Lower lobe of right lung (tissue), 2 donors: ENCODE measurements at places on chromosomes 2 and 18. TPM values are rescaled to one million over a fixed set of nuclear protein-coding genes. Genes with fewer than 3 reads are reported as not detected.

- H3K4me3 ChIP-seq: no peak overlapping the region
- no peak for DNase-seq
- H3K4me1 ChIP-seq: no peaks in the 10 kb centered on the region
- H3K27ac ChIP-seq: no peak overlapping the region
These were observed 219.8 kb downstream of the ATAD2B start for GRCh38 chr2:23707096-23707495.

GRCh38 chr18:2948038-2948437, 64.9 kb downstream of the LPIN2 start:
- no peak overlapping the region for H3K27ac ChIP-seq
- no peaks in the 10 kb centered on the region for H3K27me3 ChIP-seq
- no peak for DNase-seq
- peaks cover 69% of the 10 kb centered on the region for H3K36me3 ChIP-seq
- H3K4me3 ChIP-seq: no peak overlapping the region
- no peaks in the 10 kb centered on the region for H3K4me1 ChIP-seq

- no peak for DNase-seq
- H3K27me3 ChIP-seq: no peaks in the 10 kb centered on the region
- no peak overlapping the region for H3K4me3 ChIP-seq
- H3K4me1 ChIP-seq: no peaks in the 10 kb centered on the region
- H3K36me3 ChIP-seq: no peaks in the 10 kb centered on the region
These were observed 216.9 kb upstream of the FSHR start for GRCh38 chr2:49371128-49371701.

DNA sequence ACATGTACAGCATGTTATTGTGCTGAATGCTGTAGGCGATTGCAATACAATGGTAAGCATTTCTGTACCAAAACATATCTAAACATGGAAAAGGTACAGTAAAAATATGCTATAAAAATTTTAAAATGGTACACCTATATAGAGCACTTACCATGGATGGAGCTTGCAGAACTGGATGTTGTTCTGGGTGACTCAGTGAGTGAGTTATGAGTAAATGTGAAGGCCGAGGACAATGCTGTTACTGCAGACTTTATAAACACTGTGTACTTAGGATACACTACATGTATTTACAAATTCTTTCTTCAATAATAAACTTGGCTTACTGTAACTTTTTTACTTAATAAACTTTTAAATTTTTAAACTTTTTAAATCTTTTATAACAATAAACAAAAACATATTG, 473.4 kb upstream of the UBE2E3 start:
- H3K4me3 ChIP-seq: no peak overlapping the region
- H3K27me3 ChIP-seq: no peaks in the 10 kb centered on the region
- H3K36me3 ChIP-seq: no peaks in the 10 kb centered on the region
- no peak overlapping the region for H3K27ac ChIP-seq
- DNase-seq: no peak

DNA sequence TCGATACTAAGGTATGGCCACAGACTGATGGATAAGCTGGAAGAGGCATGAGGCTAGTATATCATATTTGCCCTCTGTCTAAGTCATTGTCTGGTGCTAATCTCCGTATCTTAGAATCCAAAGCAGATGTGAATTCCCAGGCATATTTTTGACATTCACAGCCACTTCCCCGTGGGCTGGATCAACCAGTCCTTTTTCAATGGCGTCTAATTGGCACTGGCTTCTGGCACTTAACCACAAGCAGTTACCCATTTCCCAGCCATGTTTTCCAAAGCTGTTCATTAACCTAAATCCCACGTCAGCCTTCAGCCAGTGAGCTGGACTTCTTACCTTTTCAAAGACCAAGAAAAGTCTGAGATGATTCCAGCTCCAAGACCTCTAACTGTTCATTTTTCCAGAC, 20.7 kb upstream of the ZNF407 start:
- H3K27ac ChIP-seq: no peak overlapping the region
- no peak for DNase-seq
- no peaks in the 10 kb centered on the region for H3K27me3 ChIP-seq
- no peaks in the 10 kb centered on the region for H3K4me1 ChIP-seq

DNA sequence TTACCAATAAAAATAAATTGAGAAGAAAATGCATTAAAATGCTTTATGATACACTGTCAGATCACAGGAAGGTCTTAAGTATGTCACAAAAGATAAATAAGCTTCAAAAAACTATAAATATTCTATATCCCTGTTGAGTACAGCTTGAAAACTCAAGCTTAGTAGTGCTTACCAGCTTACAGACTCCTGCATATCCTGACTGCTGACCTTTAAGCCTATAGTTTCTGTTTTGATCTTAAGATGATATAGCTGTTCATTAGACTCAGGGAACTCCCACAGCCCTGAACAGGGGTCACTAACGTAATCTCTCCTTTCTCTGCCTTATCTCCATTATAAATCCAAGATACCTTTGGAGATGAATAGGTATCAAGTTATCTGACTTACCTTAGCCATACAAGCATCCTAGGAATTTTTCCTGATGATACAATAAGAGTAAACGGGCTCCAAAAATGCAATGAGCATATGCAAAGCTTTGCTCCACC, 93.7 kb upstream of the RBBP8 start:
- H3K27ac ChIP-seq: no peak overlapping the region
- H3K36me3 ChIP-seq: no peaks in the 10 kb centered on the region
- H3K27me3 ChIP-seq: no peaks in the 10 kb centered on the region
- DNase-seq: no peak
- no peak overlapping the region for H3K4me3 ChIP-seq

GRCh38 chr2:235050980-235051351, 99.1 kb downstream of the SH3BP4 start:
- peaks cover 34% of the 10 kb centered on the region for H3K36me3 ChIP-seq
- H3K4me3 ChIP-seq: no peak overlapping the region
- H3K27ac ChIP-seq: peak overlapping the region; percentile 25
- DNase-seq: peak; percentile 88
- H3K27me3 ChIP-seq: no peaks in the 10 kb centered on the region

DNA sequence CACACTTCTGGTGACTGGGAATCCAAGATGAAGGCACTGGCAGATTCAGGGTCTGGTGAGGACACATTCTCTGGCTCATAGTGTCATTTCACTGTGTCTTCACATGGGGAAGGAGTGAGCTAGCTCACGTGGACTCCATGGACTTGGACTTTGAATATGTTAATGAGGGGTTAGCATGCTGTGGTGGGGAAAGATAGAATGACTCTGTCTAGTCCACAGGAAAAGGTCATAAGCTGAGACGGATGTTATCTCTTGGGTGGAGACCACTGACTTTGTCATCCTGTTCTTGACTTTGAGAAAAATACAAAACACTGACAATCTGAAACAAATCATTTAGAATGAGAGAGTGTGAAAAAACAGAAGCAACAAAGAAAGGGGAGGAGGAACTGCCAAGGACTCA, 145.9 kb downstream of the PIK3C3 start:
- H3K4me1 ChIP-seq: no peaks in the 10 kb centered on the region
- no peak overlapping the region for H3K27ac ChIP-seq
- H3K4me3 ChIP-seq: no peak overlapping the region
- no peaks in the 10 kb centered on the region for H3K27me3 ChIP-seq

GRCh38 chr2:215137741-215138340, 585 bp downstream of the ABCA12 start:
- no peaks in the 10 kb centered on the region for H3K36me3 ChIP-seq
- H3K27me3 ChIP-seq: no peaks in the 10 kb centered on the region
- no peaks in the 10 kb centered on the region for H3K4me1 ChIP-seq
- no peak overlapping the region for H3K27ac ChIP-seq
- no peak for DNase-seq

DNA sequence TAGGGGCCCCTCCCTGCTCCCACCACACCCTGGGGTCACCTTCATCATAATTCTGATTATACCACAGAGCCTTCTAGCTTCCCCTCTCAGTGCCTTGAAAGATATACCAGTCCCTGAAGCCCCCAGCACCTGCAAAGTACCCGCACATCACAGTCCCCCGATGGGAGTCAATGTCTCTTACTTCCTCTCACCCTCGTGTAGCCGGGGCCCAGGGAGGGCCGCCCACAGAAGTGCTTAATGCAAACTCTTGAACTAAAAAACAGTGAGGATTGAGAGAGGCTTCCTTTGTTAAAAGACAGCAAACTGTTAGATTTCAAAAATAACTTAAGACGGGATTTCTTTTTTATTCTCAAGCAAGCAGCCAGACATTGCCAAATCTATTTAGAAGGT, 76.5 kb downstream of the SFXN5 start:
- no peaks in the 10 kb centered on the region for H3K27me3 ChIP-seq
- H3K36me3 ChIP-seq: no peaks in the 10 kb centered on the region
- H3K4me3 ChIP-seq: no peak overlapping the region
- DNase-seq: no peak
- no peaks in the 10 kb centered on the region for H3K4me1 ChIP-seq

- no peak for DNase-seq
- H3K36me3 ChIP-seq: peaks cover 65% of the 10 kb centered on the region
- H3K4me3 ChIP-seq: no peak overlapping the region
These were observed 32.2 kb downstream of the FN1 start for GRCh38 chr2:215403441-215404347.

GRCh38 chr2:217857624-217858506, 144.9 kb downstream of the TNS1 start:
- H3K36me3 ChIP-seq: peaks cover 88% of the 10 kb centered on the region
- peaks cover 75% of the 10 kb centered on the region for H3K4me1 ChIP-seq
- no peak for DNase-seq
- peak overlapping the region; percentile 60 for H3K27ac ChIP-seq
- H3K27me3 ChIP-seq: no peaks in the 10 kb centered on the region

- H3K27me3 ChIP-seq: no peaks in the 10 kb centered on the region
- H3K36me3 ChIP-seq: no peaks in the 10 kb centered on the region
- no peak overlapping the region for H3K4me3 ChIP-seq
- no peak overlapping the region for H3K27ac ChIP-seq
- H3K4me1 ChIP-seq: peaks cover 14% of the 10 kb centered on the region
- DNase-seq: no peak
These were observed 42.5 kb downstream of the FER1L5 start for GRCh38 chr2:96684883-96685576.

GRCh38 chr2:182291296-182291695, 135.5 kb downstream of the PDE1A start:
- H3K36me3 ChIP-seq: no peaks in the 10 kb centered on the region
- H3K4me3 ChIP-seq: no peak overlapping the region
- no peaks in the 10 kb centered on the region for H3K27me3 ChIP-seq
- no peak overlapping the region for H3K27ac ChIP-seq
- H3K4me1 ChIP-seq: no peaks in the 10 kb centered on the region

DNA sequence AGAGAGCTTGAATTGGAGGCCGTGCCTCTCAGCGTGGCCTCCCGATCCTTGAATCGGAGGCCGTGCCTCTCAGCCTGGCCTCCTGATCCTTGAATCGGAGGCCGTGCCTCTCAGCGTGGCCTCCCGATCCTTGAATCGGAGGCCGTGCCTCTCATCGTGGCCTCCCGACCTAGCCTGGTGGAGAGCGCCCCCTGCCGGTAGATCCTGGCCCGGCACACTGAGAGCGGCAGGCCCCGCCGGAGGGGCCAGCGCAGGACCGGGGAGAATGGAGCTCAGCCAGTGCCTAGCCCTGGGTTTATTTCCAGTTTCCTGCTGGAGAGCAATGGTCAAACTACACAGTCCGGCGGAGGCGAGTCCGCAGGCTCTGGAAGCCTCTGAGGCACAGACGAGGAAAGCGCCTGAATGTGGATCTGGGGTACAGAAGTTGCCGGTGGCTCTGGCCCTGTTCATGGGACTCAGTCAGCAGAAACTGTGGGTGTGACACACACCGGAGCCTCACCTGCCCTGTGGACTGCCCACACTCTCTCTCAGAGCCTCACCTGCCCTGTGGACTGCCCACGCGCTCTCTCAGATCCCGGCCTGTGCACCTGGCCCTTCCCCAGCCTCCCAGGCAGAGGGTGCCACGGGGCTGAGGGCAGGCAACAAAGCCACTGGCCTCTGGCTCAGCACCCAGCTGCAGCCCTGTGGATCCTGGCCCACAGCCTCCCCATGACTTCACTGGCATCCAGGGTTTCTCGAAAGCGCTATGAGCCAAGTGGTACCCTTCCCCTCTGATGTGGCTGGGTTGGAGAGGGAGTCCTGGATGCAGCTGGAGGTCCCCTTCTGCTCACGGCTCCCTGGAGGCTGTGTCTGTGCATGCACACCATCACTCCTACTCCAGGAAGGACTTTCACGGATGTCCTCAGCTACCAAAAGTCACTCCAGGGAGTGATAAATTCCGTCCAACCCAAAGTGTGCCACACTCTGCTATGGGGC, 1.5 kb downstream of the IL36B start:
- H3K27ac ChIP-seq: no peak overlapping the region
- no peaks in the 10 kb centered on the region for H3K27me3 ChIP-seq
- H3K36me3 ChIP-seq: no peaks in the 10 kb centered on the region
- H3K4me3 ChIP-seq: no peak overlapping the region
- H3K4me1 ChIP-seq: no peaks in the 10 kb centered on the region

DNA sequence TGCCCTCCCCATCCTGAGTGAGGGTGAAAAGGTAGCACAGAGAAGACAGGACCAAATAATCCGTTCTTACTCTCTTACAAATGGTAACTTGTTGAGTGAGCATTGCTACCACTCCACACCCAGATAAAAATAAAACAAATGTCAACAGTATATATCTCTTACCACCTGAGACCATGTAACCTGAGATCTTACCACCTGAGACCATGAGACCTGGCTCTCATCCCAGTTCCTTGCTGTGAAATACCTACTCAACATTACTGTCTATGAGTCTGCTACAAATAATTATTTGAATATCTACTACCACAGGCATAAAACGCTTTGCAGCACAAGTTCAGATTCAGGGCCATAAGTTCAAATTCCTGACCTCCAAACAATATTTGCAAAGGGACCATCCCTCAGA, 234.7 kb downstream of the C1D start:
- peaks cover 5% of the 10 kb centered on the region for H3K4me1 ChIP-seq
- H3K4me3 ChIP-seq: no peak overlapping the region
- H3K27me3 ChIP-seq: no peaks in the 10 kb centered on the region
- H3K27ac ChIP-seq: no peak overlapping the region
- DNase-seq: no peak

DNA sequence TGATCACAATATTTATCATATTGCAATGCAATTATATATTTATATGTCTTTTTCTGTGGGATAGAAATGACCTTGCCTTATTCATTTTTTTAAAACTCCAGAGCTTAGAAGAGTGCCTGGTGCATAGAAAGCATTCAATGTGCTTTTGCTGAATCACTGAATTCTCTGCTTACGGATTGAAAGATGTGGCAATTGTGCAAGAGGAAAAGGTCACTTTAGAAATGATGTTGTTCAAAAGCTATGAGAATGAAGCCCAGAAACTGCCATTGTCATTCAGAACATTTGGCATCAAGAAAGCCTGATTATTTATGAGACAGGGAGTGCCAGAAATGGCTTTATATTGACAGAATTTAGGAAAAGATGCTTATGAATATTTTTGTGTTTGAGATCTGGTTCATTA, 678.6 kb upstream of the CDH2 start:
- DNase-seq: no peak
- H3K27me3 ChIP-seq: no peaks in the 10 kb centered on the region
- H3K27ac ChIP-seq: no peak overlapping the region
- no peaks in the 10 kb centered on the region for H3K36me3 ChIP-seq

GRCh38 chr2:68861330-68861729, 9.9 kb downstream of the BMP10 start:
- DNase-seq: no peak
- H3K36me3 ChIP-seq: no peaks in the 10 kb centered on the region
- H3K4me1 ChIP-seq: no peaks in the 10 kb centered on the region
- H3K27me3 ChIP-seq: no peaks in the 10 kb centered on the region
- H3K4me3 ChIP-seq: no peak overlapping the region

CEBPZOS gene
- total RNA-seq: 38.5 TPM

SAG gene
- not detected for total RNA-seq

STAMBP gene
- total RNA-seq: 31.3 TPM

PROC gene
- not detected for total RNA-seq

AP1S3 gene
- total RNA-seq: 6.4 TPM

ADAM17 gene
- total RNA-seq: 76.9 TPM

PDCD1 gene
- total RNA-seq: 1.4 TPM
